CD4-positive, alpha-beta T cell treated with Interleukin-15 for 1 hour (primary cell): ENCODE measurements at places on chromosomes 6 and 20.
A peak's percentile ranks its signal among the peaks of the same experiment; 100 is the strongest.

DNA sequence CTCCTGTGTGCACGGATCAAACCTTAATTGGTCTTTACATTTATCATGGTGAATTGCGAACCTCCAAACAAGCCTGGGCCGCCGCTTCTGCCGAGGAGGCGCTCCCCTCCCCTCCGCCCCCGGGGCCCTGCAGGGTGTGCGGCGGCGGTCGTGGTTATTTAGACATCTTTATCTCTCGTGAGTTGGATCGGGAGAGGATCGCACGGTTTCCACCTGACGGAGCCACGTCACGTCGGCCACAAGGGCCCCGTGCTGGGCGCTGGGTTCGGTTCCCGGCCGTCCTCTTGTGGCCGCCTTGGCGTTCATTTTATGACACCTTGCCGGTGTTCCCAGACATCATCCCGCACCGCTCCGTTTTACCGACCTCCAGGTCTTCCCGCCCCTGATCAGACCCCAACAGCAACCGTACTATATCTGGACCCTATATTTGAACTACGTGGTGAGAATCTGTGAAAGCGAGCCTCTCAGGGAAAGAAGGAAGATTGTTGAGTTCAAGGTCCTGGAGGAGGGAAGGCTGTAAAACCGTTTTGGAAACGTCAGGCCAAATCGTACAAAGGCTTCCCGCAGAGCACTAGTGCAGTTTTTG, 1.3 kb upstream of the CNR1 start:
- DNase-seq: no peak

DNA sequence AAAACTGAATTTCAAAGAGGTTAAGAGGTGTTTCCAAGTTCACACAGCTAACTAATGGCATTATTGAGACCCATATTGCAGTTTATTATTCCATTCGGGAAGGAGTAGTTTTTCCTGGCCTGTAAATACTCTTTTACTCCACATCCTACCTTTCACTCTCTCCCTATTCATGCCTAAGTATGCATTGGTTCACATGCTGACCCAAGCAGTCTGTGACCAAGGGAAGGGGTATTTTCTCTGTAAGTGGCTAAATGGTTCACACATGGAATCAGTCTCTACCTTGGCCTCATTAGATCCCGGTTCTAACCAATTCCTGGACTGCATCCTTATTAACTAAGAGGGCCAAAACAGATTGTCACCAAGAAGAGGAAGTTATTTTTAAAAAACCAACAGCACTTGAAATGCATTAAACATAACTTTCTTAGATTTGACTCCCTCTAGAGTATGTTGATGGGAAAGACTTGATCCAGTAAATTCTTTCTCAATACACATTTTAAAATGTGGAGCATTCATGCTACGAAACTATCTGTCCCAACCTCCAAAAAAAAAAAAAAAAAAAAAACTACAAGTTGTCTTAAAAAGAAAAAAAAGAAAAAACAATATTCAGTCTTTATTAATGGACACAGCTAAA, 17.8 kb upstream of the RSPO3 start:
- DNase-seq: no peak

GRCh38 chr6:85612690-85613474, 19.2 kb upstream of the SNX14 start:
- DNase-seq: no peak

GRCh38 chr6:55450005-55450404, 122.7 kb downstream of the GFRAL start:
- no peak for DNase-seq

GRCh38 chr6:39273406-39273821, 40.8 kb downstream of the KCNK17 start:
- no peak for DNase-seq

- no peak for DNase-seq
Observed at GRCh38 chr6:4667591-4667990, 108.6 kb upstream of the CDYL start.

DNA sequence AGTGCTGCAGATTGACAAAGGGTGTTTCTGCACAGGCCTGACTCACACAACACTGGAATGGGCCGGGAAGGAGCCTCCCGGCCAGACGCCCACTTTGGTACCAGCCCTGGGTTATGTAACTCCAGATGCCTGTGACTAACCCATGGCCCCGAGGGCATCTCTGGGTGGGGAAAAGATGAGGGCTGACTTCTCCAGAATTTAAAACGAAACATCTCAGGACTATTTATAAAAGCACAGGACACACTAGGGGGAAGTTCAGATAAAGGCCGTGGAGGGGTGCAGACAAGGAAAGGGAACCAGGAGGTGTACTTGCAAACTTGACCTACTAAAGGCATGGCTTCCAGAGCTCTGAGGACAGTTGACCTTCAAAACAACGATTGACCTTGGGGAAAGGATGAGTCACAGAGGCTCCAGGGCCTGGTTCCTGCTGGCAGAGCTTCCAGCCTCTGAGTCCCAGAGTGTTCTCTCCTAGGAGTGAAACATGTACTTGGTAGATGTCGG, 196.9 kb downstream of the NFATC2 start:
- DNase-seq: no peak

GRCh38 chr20:23000232-23000947, 34.7 kb upstream of the SSTR4 start:
- DNase-seq: no peak

DNA sequence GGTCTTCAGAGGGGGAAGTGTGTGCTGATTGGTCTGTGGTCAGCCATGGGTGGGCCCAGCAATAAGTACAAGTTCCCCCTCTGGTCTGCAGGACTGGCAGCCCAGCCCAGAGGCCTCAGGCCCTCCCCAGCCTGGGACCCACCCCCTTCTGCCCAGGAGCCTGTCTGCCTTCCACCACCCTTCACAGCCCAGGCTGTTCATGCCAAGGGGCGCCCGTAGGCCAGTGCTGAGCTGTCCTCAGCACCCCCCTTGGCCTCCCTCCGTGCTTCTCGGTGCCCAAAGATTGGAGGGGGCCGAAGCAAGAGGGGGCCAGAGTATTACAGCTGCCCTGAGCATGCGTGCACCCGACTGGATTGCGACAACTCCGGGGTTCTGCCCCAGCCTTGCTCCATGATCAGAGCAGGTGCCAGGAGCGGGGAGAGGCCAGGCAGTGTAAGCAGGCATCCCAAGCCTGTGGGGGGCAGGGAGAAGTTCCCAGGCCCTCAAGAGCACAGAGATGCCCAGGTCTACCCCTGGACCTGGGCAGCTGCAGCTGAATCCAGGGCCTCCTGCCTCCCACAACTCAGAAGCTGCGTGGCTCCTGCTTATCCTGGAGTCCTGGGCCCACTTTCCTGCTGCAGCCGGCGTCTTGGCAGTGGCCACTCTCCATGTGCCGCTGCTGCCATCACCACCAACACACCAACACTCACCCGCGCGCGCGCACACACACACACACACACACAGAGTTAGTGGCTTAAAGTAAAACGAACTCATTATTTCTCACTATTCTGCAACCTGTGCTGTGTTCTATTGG, 33.3 kb downstream of the CST9L start:
- DNase-seq: no peak

- no peak for DNase-seq
Observed at GRCh38 chr20:44415833-44416715, 59.6 kb upstream of the TTPAL start.

- no peak for DNase-seq
Observed at GRCh38 chr6:29651413-29652197, 5.3 kb upstream of the MOG start.

DNA sequence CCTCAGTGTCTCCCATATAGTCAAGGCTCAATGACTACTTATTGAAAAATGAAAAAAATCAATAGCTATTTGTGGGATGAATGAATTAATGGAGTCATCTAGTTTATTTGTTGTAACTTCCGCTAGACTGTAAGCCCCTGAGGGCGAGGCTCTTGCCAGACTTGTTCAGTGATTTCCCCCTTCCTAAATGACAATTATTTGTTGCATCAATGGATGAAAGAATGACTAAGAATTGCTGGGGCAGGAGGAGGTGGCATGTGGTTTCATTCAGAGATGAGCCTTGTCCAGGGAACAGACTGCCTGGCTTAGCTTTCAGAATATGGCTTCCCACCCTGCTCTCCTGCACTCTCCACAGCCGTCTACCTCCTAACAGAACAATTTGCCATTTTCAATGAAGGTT, 1.1 kb upstream of the PRELID3B start:
- DNase-seq: no peak

DNA sequence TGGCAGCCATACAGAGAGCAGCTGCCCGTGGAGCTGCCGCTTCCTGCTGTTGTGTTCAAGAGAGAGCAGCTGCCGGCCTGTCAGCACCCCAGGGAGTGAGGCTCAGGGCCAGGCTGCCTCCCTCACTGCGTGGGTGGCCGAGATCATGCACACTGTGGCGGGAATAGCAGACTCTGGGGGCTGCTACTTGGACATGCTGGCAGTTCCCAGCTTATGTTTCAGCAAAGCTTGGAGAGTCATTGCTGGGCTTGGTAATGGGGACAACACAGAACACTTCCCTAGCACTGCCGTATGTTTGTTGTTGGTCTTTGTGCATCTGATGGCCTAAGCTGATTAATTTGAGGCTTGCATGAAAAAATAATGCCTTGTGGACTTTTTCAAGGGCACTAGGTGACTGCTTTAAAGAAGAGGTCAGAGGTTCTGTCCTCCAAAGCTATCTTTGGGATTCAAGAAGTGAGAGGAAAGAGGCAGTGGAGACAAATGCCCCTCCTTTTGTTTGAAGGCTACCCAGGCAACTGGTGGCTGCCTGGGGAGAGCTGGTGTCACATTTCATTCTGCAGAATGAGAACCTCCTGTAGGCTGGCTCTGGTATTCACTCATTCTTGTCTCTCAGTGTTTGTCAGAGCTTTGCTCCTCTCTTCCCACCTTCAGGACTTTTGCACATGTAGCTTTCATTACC, 18.8 kb downstream of the MRAP2 start:
- no peak for DNase-seq

DNA sequence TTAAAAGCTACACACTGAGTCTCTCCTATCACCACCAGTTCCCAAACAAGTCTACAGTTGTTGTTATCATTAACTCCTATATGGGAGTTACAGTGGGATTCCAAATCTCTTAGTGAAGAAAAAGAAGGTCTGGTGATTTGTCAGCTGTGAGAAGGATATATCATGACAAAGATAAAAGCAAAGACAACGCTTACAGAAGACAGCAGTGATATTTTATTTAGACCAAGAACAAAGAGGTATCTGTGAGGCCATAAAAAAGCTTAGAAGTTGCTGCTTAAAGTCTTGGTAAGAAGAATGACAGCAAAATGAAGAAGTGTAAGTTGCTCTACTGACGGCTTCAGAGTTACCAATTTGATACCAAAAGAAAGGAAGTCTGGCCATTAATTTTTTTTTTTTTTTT, 47.2 kb downstream of the CHD6 start:
- no peak for DNase-seq

- no peak for DNase-seq
Observed at GRCh38 chr6:47302043-47302442, 7.7 kb downstream of the TNFRSF21 start.

DNA sequence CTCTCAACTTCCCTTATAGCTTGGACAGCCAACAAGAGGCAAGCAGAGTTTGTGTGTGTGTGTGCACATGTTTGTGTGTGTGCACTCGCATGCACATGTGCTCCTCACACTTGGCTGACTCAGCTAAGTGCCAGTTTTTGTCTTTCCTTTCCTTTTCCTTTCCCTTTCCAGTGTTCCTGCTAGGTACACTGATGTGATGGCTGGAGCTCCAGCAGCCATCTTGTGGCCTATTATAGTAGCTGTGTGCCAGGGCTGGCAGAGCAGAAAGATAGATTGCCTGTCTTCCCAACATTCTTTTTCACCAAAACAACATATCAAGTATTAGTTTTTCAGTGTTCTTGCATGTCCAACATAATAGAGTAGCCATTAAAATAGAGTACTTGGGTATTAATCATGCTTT, 79.5 kb downstream of the AK9 start:
- DNase-seq: no peak

DNA sequence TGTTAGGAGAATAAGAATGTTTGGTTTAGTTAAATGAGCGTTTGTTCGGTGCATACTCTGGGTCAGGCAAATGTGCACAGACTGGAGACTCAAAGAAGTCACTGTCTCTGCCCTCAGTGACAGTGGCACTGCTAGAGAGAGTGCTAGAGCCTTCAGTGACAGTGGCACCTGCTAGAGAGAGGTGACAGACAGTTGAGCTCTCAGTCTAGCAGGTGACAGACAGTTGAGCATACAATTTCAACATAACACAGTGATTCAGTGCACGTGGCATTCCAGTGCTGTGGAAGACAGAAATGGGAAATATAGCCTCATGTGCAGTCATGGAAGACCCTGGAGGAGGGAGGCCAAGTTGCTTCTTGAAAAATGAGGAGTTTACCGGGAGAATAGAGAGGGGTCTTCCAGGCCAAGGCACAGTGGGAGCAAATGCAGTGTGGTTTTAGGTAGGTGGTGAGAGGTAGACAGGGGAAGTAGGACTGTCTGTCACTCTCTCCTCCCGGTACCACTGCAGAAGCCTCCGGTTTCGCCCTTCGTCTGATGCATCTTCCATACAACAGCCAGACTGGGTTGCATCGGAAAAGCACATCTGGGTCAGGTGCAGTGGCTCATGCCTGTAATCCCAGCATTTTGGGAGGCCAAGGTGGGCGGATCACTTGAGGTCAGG, 107.9 kb upstream of the CLDN20 start:
- no peak for DNase-seq

- no peak for DNase-seq
Observed at GRCh38 chr6:38088829-38089228, 269.3 kb downstream of the ZFAND3 start.

DNA sequence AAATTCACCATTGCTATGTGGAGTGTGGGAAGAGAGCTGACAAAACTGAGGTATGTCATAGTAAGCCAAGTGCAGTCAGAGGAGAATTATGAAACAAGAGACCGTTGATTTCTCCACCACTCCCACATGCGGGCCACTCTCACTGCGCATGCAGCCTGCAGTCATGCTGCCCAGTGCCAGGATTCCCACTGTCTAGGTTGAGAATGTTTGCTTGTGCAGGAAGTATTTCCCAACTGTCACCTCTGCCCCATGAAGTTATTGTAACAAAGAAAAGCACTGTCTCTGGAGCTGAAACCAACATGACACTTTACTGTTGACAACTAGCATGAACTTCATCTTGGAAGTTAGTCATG, 18.7 kb upstream of the SFT2D1 start:
- no peak for DNase-seq

- no peak for DNase-seq
Observed at GRCh38 chr6:5764401-5764955, 242.2 kb downstream of the NRN1 start.

GRCh38 chr20:35515949-35516645, 13.4 kb downstream of the C20orf173 start:
- DNase-seq: no peak

- DNase-seq: no peak
Observed at GRCh38 chr6:33164665-33165373, 27.4 kb downstream of the COL11A2 start.

DNA sequence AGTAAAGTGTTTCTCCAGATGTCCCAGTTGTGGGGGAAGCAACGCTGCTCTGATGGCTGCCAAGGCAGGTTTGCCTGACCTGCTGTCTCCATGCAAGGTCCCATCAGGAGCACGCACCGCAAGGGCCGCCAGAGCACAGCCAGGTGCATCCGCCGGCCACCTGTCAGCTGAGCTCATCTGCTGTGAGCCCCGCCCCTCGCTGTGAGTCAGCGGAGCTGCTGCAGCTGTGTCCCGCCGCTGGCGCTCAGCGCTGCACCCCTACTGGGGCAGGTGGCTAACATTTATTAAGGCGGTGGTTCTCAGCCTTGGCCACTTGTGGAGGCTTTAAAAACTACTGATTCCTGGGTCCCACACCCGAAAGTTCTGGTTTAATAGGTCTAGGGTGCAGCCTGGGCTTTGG, 225.7 kb downstream of the UST start:
- DNase-seq: peak; percentile 54
